Frontal cortex (tissue), 4 donors: ENCODE measurements at places on chromosomes 4 and X. TPM values are rescaled to one million over a fixed set of nuclear protein-coding genes. Genes with fewer than 3 reads are reported as not detected.

Gene NAP1L2
- 46.1 TPM for total RNA-seq

Gene OPHN1
- total RNA-seq: 39.1 TPM

Gene DMRTC1
- not detected for total RNA-seq

Gene APLN
- total RNA-seq: 2.4 TPM

Gene HOPX
- total RNA-seq: 78.7 TPM

Gene ZNF81
- 13.9 TPM for total RNA-seq

Gene NXF3
- not detected for total RNA-seq

Gene SYAP1
- total RNA-seq: 30.2 TPM

Gene SMIM9
- not detected for total RNA-seq

Gene GABRQ
- 0.82 TPM for total RNA-seq

Gene SLITRK2
- 3.7 TPM for total RNA-seq

Gene TMEM255A
- total RNA-seq: 1.6 TPM
